Fibroblast of pulmonary artery (primary cell): ENCODE measurements at places on chromosomes 5 and 9.
A peak's percentile ranks its signal among the peaks of the same experiment; 100 is the strongest.

GRCh38 chr9:34370335-34370969 is 6.2 kb downstream of the MYORG start:
- DNase-seq, result no peak

DNA sequence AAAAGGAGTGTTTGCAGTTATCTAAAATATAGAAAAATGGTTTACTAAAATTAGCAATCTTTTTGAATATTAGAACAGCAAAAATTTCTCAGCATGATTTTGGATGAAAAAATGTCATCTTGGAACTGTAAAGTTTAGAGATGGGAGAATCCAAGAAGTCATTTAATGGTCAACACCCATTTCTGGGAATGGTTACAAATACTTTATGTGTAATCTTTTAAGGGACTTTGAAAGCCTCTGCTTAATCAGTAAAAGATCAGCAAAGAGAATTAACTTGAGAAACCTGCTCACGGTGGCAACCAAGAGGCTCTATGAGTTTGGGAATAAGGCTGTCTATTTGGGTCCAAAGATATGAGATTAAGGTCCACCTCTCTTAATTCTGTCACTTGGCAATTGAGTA is 13.0 kb downstream of the C1QTNF3 start:
- DNase-seq, result no peak

GRCh38 chr5:111124793-111125192 is 32.6 kb downstream of the WDR36 start:
- no peak for DNase-seq

- no peak for DNase-seq
Measured at GRCh38 chr5:83817591-83817990, 96.9 kb upstream of the HAPLN1 start.

DNA sequence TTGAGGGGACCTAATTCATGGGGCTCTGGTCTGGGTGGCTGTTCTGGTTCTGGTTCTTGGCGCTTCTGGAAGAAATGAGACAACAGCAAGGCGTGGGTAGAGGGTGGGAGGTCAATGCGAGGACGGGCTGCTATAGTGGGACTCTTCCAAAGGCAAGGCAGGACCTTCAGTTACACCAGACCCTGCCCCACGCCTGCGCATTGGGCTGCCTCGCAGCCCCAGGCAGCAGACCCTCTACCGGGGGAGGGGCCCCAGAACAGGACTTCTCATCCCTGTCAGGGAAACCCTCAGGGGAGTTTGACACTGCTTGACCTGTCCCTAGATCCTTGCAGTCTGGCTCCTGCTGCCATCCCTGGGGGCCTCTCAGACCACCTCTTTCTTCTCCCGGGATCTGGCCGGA is 18.5 kb downstream of the CCDC69 start:
- DNase-seq, result no peak

GRCh38 chr5:84480873-84481637 is 96.4 kb upstream of the EDIL3 start:
- peak; percentile 28 for DNase-seq

- no peak for DNase-seq
Measured at GRCh38 chr9:71861618-71862017, 49.4 kb downstream of the ABHD17B start.

- DNase-seq, result peak; percentile 74
Measured at GRCh38 chr5:14685757-14686156, 21.2 kb downstream of the OTULIN start.

GRCh38 chr5:78482948-78483347 is 122.5 kb downstream of the SCAMP1 start:
- DNase-seq, result no peak

GRCh38 chr9:89721971-89722530 is 117.2 kb downstream of the GADD45G start:
- DNase-seq, result no peak

- DNase-seq, result no peak
Measured at GRCh38 chr9:1049641-1050040, 516 bp upstream of the DMRT2 start.
